SK-N-SH (cell line): ENCODE measurements at places on chromosomes 1 and 21.

- DNase-seq: peak; percentile 24
Observed at GRCh38 chr1:65469889-65470340, 49.4 kb downstream of the LEPR start.

DNA sequence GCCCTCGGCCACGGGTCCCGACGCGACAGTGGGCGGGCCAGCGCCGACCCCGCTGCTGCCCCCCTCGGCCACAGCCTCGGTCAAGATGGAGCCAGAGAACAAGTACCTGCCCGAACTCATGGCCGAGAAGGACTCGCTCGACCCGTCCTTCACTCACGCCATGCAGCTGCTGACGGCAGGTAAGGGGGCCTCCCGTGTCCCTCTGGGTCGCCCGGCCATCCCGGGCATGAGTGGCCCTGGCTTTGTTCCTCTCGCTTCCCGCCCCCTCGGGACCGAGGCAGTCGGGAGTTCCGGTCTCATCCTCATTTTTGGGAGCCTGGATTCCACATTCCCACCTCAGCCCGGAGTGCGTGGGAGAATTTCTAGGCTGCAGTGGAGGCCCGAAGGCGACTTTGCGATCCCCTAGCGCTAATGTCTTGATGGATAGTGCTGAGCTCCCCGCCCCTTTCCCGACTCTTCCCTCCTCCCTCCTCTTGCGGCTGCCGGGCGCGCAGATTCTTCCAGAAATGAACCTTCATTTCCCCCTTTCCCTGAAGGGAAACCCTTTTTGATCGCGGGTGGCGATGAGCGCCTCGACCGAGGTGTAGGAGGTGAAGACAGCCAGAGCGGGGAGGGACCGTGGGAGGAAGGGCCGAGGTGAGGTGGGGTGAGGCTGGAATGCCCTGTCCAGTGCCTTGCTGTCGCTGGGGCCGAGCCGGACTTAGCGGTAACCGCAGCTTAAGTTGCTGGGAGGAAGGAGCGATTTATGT, 705 bp downstream of the KHDRBS1 start:
- peak; percentile 69 for DNase-seq

GRCh38 chr1:183646776-183647175, 6.3 kb downstream of the APOBEC4 start:
- DNase-seq: no peak

- no peak for DNase-seq
Observed at GRCh38 chr21:17784180-17784598, 35.0 kb downstream of the C21orf91 start.

GRCh38 chr1:36067871-36068270, 16.0 kb upstream of the TEKT2 start:
- DNase-seq: no peak

DNA sequence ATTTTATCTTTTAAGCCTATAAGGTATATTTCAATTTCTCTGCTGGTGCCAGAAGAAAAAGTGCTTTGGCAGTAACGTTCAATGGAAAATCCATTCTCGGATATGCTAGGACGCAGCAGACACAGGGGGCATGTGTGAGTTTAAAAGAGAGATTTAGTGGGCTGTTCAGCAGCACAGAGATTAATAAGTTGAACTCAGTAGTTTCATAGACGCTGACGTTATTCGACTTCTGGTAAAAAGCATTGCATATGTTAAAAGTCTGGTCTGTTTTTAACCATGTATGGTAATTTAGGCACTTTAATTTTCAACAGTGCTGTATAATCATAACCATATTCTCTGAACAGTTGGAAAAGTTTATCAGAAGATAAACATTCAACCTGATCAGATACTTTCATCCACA, 99.6 kb downstream of the ATP6V1G3 start:
- DNase-seq: no peak

DNA sequence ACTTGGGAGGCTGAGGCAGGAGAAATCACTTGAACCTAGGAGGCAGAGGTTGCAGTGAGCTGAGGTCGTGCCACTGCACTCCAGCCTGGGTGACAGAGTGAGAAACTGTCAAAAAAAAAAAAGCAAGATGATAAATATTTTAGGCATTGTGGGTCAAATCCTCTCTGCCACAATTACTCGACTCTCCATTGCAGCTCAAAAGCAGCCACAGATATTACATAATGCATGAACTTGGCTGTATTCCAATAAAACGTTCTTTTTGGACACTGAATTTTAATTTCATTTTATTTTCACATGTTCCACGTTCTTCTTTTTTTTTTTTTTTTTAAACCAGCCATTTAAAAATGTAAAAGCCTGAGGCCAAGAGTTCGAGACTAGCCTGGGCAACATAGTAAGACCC, 69.4 kb downstream of the TCP10L start:
- no peak for DNase-seq

DNA sequence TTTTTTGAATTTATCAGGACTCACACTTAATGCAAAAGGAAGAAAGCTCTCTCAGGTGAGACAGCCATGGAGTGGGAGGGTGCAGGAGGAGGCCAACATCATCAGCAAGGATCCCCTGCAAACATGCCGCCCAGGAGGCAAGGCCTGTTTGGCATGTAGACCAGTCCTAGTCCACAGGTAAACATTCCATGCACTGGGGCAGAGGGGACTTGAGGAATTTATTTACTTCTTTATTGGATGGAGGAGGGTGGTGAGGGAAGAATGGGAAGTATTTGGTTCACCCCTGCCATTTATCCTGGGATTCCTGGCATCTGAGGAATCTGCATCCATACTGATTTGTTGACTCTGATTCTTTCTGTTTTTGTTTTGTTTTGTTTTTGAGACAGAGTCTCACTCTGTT, 1.5 kb upstream of the UQCRHL start:
- no peak for DNase-seq

DNA sequence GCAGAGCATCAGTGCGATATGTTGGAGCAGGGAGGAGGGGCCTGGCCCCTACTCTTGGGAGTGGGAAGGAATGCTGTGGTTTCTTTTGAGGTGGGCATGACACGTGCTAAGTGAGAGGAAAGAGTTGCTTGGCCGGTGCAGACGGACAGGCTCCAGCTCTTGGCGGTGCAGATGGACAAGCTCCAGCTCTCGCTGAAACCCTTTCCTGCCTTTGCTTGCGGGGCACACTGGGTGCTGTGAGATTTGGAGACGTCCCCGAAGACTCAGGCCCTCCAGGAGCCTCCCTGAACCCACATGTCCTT, 15.9 kb downstream of the PDXK start:
- DNase-seq: no peak

DNA sequence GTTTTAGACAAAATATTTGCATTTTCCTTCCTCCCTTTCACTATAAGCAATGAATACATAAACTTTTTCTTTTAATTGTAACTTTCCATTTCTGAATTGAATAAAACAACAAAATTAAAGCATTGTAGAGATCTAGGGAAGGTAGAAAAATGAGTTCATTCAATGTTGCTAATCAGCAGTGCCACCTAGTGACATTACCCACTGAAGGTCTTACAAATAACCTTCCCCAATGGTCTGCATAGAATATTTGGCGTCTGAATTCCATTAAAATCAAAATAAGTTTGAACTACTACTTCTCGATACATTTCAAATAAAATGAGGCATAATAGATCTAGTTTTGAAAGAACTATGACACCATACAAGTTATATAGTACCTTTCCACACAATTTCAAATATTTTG, 19.6 kb downstream of the FH start:
- DNase-seq: peak; percentile 41

DNA sequence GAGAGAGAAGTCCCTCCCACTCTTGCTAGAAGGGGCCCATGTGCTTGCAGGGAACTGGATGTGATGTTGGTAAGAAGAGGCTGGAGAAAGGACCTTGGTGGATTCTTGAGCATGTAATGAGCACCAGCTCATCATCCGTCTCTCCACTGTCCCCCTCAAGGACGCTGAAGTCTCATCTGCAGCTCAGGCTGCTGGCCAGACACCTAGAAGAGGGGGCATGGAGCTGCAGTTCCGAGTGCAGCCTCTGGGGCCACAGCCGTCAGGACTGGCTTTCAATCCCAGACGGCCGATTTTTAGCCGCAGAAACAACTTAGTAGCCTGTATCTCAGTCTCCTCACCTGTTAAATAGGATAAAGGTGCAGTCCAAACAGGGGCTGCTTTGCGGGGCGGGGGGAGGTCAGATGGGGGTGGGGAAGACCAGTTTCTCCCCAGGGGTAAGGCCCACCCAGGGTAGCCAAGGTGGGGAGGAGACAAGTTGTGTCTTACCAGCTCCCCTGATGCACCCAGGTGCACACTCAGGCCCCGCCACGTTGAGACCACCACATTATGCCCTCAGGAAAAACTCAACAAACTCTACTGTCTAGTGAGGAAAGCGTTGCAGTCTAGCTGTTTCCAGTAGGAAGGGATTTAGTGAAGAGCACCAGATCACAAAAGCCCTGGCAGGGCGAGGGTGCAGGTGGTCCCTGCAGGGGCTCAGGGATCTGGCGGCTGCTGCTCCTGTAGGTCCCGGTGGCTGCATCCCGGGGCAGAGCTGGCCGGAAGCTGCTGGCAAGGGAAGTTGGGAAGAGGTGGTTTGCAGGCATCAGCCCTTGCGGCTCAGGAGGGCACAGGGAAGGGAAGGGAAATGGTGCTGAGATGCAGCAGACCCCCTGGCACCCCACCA, 29.5 kb downstream of the LDLRAP1 start:
- DNase-seq: peak; percentile 85

- peak; percentile 68 for DNase-seq
Observed at GRCh38 chr1:248872752-248873408, 14.0 kb upstream of the ZNF692 start.

- DNase-seq: no peak
Observed at GRCh38 chr1:201004732-201005131, 18.8 kb downstream of the KIF21B start.

DNA sequence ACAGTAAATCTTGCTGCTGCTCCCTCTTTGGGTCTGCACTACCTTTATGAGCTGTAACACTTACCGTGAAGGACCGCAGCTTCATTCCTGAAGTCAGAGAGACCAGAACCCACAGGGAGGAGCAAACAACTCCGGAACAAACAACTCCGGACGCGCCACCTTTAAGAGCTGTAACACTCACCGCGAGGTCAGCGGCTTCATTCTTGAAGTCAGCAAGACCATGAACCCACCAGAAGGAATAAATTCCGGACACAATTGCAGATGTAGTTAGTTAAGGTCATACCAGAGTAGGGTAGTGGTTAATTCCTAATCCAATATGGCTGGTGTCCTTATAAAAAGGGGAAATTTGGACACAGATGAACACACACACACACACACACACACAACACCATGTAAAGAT, 37.7 kb downstream of the VTCN1 start:
- DNase-seq: no peak

DNA sequence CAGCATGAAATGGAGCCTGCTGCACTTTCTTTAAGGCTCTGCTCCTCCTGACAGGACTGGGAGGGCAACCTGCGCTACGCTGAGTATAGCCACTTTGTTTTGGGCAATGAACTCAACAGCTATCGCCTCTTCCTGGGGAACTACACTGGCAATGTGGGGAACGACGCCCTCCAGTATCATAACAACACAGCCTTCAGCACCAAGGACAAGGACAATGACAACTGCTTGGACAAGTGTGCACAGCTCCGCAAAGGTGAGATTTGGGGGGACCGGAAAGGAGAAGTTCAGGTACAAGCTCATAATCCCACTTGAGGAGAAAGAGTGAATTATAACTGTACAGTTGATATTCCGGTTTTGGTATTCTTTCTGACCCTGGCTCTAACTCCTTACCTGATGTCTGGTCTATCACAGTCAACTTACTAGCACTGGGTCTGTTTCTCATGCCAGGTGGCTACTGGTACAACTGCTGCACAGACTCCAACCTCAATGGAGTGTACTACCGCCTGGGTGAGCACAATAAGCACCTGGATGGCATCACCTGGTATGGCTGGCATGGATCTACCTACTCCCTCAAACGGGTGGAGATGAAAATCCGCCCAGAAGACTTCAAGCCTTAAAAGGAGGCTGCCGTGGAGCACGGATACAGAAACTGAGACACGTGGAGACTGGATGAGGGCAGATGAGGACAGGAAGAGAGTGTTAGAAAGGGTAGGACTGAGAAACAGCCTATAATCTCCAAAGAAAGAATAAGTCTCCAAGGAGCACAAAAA, 5.4 kb downstream of the ANGPTL7 start:
- no peak for DNase-seq

DNA sequence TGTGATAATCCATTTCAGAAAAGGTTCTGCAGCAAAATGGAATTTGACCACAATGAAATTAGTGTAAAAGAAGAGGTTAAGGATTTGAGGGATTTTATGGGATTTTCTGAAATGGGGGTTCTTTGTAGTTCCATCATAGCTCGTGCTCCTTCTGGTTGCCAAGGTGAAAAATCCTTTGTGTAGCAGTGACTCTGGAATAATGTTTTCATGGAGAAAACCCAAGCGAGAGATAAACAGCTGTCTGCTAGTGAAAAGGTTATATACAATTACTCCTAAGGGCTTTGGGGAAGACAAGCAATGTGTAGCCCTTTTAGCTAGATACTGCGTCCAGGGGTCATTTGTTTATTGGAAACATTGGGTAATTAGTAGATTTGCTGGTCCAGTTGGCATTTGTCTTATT, 453.2 kb upstream of the DEPDC1 start:
- no peak for DNase-seq

GRCh38 chr1:65357291-65357960, 48.1 kb downstream of the DNAJC6 start:
- DNase-seq: no peak

DNA sequence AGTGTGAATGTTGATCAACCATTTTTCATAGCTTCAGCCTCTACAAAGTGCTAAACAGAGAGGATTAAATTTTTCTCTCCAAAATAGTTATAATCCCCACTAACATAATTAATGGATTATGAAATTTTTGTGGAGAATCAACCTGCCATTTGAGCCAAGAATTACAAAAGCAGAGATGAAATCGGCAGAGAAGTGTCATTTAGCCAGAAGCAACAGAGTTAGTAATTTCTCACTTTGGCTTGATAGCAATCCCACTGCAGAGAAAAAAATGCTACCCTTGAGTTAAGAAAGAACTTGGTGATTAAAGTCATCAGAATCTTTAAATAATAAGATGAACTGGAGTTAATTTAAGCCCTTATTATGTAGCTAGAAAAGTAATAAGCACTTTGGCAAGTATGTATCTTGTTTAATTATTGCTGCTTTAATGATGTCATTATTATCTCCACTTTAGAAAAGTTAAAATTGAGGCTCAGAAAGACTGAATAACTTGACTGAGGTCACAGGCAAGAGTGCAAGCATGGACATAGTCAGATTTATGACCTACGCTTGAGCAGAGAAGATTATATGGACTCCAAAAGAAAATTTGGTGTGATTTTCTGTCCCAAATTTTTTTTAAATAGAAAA, 37.3 kb downstream of the RGS4 start:
- no peak for DNase-seq

DNA sequence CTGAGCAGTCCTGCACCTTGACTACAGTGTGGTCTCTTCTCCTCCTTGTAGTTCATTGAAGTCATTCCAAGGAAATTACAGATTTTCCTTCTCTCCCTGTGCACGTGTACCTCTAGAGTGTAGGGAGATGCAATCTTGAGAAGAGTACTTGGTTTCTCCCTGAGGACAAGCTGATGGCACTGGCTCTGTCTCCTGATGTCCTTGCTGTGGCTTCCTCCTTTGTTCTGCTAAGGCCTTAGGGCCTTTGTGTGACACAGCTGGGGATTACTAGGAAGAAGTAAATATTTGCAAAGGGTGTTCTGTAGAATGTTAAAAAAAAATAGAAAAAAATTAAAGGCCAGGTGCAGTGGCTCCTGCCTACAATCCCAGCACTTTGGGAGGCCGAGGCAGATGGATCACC, 66.2 kb upstream of the APOBEC4 start:
- DNase-seq: no peak
